ENCODE measurements at places on chromosomes 2 and 18.

DNA sequence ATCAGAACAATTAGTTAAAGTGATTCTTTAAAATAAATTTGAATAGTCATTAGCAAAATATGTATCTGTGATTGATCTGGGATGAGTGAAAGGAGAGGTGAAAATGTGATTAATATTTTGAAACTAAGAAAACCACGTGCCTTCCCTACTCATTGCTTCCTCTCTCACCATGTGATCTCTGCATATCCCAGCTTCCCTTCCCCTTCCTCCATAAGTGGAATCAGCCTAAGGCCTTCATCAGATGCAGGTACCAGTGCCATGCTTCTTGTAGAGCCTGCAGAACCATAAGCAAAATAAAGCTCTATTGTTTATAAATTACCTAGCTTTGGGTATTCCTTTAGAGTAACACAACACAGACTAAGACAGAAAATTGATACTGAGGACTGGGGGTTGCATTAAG is 11.2 kb upstream of the STAT1 start:
- DNase-seq, result no peak

GRCh38 chr18:7980136-7980535 is 413.0 kb downstream of the PTPRM start:
- no peak for DNase-seq

- no peak for DNase-seq
Observed at GRCh38 chr2:181621779-181622490, 35.0 kb downstream of the CERKL start.

DNA sequence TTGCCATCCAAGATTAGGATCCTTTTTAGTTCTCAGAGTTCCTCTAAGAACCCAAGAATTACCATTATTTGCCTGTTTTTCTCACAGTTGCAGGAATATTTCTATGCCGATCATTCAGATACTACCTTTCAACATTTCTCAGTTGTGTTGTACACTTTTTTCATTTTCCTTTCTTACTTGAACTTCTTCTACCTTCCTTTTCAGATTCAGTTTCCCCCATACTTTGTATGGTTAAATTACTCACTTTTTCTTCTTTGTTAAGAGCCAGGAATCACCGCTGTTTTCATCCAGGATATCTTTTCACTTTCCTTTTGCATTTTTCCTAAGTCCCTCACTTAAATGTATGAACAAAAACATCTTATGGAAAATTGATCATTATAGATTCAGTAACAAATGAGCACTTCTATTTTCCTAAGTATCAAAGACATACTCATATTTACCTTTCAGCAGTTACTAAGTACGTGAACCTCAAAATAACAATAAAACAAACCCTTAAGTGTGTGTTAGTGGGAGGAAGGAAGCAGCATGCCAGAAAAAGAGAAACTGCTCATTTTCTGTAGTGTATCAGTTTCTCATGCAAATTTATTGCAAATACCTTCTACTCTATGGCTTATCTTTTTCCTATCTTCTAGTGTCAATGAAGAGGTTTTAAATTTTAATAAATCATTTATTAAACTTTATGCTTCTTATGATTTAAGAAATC is 64.3 kb upstream of the STAT1 start:
- DNase-seq, result no peak

GRCh38 chr18:9535430-9535991 is 60.2 kb downstream of the RALBP1 start:
- no peak for DNase-seq

Data from stimulated activated CD4-positive, alpha-beta T cell treated with anti-CD3 and anti-CD28 coated beads, Interleukin-15, amount 100 ng/mL, for 24 hours (primary cell).